ENCODE measurements at places on chromosomes 7 and 10.

GRCh38 chr10:58054881-58055280, 212.8 kb downstream of the IPMK start:
- DNase-seq = no peak

DNA sequence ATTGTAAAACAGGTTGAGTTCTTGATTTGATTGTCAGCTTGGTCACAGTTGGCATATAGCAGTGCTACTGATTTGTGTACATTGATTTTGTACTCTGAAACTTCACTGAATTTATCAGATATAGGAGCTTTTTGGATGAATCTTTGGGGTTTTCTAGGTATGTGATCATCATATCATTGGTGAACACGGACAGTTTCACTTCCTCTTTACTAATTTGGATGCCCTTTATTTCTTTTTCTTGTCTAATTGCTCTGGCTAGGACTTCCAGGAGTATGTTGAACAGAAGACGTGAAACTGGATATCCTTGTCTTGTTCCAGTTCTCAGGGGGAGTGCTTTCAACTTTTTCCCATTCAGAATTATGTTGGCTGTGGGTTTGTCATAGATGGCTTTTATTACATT, 86.9 kb downstream of the EXOC4 start:
- no peak for DNase-seq

DNA sequence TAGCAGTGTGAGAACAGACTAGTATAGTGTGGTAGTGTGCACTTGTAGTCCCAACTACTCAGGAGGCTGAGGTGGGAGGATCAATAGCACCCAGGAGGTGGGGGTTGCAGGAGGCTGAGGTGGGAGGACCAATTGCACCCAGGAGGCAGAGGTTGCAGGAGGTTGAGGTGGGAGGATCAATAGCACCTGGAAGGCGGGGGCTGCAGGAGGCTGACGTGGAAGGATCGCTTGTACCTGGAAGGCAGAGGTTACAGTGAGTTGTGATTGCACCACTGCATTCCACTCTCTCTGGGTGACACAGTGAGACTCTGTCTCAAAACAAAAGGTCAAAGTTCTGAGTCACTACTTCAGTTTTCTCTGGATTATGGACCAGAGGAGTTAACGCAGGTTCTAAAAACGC, 22.6 kb upstream of the DIP2C start:
- DNase-seq = peak; percentile 75

DNA sequence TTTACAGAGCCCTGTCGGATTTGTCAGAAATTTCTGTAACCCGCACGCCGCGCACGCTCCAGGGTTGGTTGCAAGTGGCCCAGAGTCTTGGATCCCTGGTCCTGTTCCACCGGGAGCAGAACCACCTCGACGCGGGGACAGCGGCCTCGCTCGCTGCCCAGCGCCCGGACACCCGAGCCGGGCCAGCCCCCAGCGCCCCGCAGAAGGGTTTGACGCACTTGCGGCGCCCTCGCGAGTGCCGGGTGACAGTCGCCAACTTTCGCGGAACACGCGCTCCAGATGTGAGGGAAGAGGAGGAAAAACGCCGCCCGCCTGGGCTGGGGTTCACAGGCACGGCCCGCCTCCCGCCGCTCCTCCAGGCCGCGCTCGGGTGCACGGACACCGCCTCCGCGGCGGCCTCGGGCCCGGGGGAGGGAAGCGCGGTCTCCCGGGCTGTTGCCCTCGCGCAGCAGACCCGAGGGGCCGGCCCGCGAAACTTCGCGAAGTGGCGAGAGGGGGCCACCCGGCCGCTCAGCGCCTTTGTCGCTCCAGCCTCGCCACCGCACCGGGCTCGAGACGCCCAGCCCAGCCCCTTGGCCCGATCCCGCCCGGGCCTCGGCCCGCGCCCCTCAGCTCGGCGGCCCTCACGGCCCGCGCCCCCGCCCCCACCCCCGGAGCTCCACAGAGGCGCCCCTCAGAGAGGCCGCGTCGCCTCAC, 514 bp downstream of the RNF216 start:
- DNase-seq = peak; percentile 65

DNA sequence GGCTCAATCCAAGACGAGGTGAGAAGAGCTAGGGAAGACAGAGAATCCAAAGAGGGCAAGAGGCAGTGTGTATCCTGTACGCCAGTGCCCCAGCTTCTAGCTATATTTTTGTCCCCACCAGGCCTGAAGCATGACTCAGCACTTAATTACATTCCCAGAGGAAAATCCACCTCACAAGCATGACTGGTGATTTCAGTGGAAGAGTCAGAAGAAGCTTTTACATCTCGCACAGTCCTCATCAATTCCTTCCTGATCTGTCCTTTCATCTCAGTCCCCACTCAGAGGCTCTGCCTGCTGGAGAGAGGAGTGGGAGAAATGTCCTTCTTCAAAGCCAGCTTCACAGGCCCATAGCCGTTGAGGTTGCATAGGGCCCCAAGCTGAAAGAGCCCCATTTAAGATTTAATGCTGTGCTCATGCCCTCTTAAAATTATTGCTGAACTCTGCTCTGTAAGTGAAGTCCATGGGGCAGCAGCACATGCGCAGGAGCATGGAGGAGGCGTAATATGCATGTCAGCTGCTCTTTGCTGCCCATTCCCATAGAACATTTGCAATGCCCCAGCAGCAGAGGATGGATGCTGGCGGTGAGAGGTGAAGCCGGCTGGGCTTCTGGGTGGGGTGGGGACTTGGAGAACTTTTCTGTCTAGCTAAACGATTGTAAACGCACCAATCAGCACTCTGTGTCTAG, 39.0 kb upstream of the AOAH start:
- peak; percentile 80 for DNase-seq

DNA sequence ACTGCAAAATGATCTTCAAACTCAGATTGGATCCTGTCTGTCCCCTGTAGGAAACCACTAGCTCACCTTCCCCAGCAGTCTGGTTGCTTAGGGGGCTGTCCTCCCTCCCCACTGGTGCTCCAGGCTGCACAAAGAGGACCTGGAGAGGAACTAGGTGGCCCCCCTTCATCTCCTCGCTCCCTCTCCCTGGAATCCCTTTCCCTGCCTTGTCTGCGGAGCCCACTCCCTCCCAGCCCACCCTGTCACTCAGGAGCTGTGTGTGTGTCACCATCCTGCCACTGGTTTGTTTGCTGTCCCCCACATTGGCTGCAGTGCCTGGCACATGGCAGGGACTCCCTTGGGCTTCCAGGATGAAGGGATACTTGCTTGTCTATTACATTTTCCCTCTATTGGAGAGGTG, 35.5 kb upstream of the ZMIZ2 start:
- no peak for DNase-seq

DNA sequence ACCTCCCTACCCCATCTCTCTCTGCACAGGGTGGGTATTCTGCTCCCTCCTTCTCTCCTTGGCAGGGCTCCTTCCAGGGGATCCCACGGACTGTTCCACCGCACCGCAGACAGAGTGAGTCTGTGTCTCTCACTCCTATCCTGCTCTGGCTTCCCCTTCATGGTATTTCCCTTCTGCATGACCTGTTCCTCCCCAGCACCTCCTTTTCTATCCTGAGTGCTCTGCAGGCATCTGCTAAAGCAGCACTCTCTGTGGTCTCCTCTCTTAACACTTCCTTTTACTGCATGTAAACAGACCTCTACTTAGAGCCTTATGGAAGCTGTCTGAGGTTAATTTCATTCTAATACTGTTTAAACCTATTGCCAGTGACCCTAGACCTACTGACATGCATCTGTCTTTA, 171.5 kb downstream of the CCSER2 start:
- DNase-seq = peak; percentile 86

DNA sequence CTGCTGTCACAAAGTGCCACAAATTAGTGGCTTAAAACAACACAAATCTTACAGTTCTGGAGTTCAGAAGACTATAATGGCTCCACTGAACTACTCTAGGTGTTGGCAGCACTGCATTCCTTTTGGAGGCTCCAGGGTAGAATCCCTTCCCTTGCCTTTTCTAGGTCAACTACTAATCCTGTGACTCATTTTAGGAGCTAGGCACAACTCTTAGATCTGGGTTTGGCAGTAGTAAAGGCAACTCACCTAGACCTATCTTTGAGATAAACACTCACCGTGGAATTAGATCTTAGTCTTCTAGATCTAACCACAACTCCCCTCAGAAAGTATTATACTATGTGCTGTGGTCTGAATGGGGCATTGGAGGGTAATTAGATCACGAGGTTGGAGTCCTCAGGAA, 60.4 kb downstream of the ANKIB1 start:
- DNase-seq = no peak

DNA sequence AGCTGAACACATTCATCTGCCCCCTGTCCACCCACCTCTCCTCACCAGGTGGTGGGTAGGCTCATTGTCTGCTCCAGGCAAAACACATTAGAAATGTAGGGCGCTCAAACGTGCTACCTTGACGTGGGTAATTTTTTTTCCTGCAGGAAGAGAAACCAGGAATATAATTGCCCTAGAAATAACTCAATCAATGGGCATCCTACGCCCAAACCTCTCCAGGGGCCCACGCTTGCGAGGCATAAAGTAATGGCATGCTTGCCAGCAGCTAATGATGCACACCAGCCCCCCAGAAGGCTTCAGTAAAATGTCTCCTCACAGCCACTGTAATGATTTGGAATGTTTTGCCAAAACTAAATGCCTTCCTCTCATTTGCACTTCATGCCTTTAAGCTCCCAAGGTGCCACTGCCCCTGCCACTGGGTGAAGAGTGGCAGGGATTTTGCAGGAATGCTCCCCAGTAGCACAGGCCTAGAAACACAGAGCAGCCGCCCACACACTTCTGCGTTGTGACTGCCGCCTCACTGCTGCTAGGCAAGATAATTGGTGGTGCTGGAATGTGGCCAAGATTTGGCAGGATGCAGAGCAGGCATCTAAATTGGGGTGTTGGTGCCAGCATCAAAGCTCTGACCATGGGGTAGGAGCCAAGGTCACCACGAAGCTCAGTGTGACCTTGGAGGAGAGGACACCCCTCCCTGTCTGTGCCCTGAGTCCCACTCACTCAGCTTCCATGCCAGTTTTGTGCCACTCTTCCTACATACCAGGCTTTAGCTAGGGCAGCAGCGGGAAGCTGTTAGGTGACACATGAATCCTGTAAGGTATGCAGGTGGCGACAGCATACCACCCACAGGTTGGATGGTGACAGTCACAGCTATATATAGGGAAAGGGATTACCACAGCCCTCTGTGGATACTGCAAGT, 48.7 kb upstream of the PPP1R3C start:
- DNase-seq = peak; percentile 67
